Stimulated activated memory B cell treated with anti-CD40 and anti-IgM and Interleukin-4, amounts not matched to agents 10 μg/mL and 1 μg/mL and 100 μg/mL, for 72 hours (primary cell): ENCODE measurements at places on chromosomes 11 and 22.

DNA sequence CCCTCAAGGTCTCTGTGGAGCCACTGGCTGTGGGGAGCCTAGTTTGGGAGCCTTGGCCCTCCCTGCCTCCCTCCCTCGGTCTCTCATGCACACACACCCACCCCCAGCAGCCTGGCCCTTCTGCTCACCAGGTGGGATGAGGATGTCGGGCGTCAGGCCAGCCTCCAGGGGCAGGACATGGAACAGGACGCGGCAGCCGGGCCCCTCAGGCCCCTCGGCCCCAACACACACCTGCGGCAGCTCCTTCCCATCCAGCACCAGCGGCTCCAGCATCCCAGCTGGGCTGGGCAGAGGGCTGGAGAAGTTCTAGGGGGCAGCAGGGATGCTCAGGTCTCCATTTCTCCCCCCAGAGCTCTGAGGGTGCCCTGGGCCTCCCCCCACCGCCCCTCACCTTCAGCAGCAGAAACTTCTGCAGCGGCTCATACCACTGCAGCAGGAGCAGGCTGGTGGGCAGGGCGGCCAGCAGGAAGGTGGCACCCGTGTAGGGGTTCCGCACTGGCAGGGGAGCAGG is 11.2 kb downstream of the MAP4K2 start:
- peaks cover 56% of the 10 kb centered on the region for H3K36me3 ChIP-seq
- H3K27ac ChIP-seq: peak overlapping the region; percentile 35

DNA sequence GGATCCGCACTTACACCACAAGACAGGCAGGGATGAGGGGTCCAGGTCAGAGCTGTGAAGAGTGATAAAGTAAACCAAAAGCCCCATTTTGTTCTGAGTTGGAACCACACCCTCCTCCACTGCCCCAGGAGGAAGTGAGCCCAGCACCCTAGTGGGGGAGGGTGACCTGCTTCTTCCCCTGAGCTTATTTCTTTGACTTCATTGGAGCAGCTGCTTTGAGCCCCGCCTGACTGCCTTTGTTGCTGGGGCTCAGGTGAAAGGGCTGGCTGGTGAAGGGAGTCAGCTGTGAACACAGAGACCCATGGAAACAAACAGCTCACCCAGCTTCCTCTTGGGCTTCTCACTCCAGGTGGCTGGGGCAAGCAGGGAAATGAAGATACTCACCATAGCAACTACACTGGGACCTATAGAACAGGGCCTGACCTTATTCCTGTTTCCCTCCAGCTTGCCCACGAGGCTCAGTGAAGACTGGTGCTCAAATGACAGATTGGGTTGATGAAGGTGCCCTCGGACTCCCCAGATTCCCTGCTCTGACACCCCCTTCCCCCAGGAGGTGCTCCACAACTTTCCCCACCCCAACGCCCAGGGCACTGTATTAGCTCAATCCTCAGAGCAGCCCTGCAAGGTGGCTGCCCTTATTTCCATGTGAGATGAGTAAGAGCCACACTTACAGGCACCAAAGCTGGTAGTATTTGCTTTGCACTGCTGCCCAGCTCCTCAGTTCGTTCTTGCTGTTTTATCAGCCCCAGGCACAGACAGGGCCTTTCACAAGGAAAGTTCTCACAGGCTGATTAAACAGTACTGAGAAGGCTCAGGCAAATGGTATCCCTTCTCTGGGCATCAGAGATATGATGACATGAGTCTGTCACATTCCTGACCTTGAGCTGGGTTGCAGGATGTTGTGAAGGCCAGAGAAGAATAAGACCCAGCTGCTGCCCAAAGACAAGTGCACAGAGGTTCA is 2.4 kb downstream of the UCP2 start:
- ATAC-seq: peak; percentile 83
- H3K4me1 ChIP-seq: peaks cover 62% of the 10 kb centered on the region
- peak overlapping the region; percentile 93 for H3K27ac ChIP-seq
- H3K27me3 ChIP-seq: no peaks in the 10 kb centered on the region

DNA sequence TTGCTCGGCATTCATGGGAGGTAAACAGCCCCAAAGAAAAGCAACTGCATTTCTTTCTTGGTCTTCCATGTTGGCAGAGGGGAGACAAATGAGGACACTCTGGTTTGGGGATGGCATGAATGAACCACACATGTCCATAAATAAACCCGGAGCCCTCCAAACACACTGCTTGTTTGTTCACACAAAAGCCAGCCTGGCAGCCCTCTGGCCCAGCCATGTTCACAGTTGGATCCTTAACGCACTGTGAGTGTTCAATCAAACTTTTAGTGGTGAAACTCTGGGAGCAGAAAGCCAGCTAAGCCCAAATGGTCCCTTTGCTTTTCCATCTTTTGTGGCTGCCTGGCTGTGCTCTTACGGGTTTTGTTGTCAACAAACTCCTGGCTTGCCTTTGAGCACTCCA is 336.8 kb downstream of the CADM1 start:
- no peak overlapping the region for H3K27ac ChIP-seq
- no peak overlapping the region for H3K4me3 ChIP-seq
- H3K36me3 ChIP-seq: no peaks in the 10 kb centered on the region
- H3K4me1 ChIP-seq: no peaks in the 10 kb centered on the region
- ATAC-seq: no peak

GRCh38 chr11:117458275-117459122 is 130.8 kb downstream of the CEP164 start:
- peaks cover 10% of the 10 kb centered on the region for H3K36me3 ChIP-seq
- peaks cover 38% of the 10 kb centered on the region for H3K4me1 ChIP-seq
- peak; percentile 73 for ATAC-seq
- peaks cover 26% of the 10 kb centered on the region for H3K27me3 ChIP-seq

DNA sequence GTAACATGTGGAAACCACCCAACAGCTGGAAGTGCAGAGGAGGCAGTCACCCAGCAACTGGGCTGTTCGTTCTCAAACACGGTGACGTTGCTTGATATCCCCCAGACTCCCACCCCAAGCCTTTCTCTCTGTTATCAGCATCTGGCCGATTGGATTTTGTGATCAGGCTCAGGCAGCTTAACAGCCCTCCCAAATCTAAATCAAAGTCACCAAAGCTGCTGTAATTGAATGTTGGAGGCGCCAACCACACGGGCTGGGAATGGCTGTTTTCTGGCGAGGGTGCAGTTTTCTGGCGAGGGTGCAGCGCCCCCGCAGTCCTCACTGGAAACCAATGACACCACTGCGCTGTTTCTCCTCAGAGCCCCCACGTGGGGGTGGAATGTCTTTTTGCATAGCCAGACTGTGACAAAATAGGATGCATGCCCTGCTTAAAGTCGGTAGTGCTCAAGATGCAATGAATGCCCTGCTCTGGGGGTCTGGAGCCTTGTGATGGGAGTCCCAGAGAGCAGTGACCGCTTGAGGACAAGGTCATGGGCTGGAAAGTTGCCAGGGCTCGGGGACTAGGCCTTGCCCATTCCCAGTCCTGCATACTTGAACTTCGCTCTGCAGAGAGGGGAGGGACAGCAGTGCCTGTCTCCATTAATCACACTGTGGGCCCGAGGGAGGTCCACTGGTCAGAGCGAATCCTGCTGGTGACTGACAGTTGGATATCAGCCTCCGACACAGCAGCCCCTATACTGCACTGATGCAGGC is 105.3 kb downstream of the MORC2 start:
- H3K36me3 ChIP-seq: no peaks in the 10 kb centered on the region
- ATAC-seq: no peak
- H3K27ac ChIP-seq: no peak overlapping the region
- H3K4me3 ChIP-seq: no peak overlapping the region

- no peak for ATAC-seq
- peaks cover 15% of the 10 kb centered on the region for H3K27me3 ChIP-seq
- no peak overlapping the region for H3K27ac ChIP-seq
Observed at GRCh38 chr22:30855677-30856518, 112.7 kb downstream of the MORC2 start.

DNA sequence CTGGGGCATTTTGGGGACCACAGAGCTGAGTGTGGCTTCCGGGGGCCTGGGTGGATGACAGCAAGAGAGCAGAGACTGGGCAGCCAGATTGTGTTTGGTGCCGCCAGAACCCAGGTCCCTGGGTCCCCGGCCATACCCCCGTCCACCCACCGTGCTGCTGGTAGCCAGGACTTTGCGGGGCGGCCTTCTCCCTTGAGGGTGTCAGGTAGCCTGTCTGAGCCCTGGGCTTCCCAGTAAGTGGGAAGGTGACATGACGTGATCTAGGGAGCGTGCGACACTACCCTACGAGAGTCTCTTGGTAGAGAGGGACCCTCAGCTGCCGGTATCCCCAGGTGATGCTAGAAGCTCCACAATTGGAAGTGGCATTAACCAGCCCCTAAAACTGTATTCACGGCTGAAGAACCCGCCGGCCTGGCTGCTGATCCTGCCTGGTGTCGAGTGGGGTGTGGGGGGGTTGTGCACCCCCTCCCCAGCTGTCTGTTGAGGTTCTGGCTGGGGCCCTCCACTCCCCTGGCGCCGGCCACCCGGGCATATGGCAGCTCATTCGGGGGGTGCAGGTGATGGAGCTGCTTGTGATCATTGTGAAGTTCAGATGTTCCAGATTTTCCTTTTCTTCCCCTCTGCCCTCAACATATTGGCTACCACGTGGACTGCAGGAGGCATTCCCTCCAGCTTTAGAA is 66.9 kb downstream of the MPPED1 start:
- no peak overlapping the region for H3K27ac ChIP-seq
- H3K4me3 ChIP-seq: no peak overlapping the region
- ATAC-seq: no peak

DNA sequence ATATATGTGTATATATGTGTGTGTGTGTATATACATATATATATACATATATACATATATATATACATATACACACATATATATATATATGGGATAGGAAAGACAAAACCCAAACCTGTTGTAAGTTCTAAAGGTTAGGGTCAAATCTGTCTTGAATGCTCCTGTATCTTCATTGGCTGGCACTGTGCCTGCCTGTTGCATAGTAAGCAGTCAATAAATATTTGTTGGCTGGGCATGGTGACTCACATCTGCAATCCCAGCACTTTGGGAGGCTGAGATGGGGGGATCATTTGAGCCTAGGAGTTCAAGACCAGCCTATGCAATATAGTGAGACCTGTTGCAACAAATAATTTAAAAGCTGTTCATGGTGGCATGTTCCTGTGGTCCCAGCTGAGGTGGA is 205.4 kb downstream of the DBX1 start:
- no peak for ATAC-seq
- H3K27ac ChIP-seq: no peak overlapping the region
- peaks cover 11% of the 10 kb centered on the region for H3K27me3 ChIP-seq
- H3K36me3 ChIP-seq: no peaks in the 10 kb centered on the region
- peaks cover 29% of the 10 kb centered on the region for H3K4me1 ChIP-seq
- H3K4me3 ChIP-seq: no peak overlapping the region

- ATAC-seq: peak; percentile 3
- no peaks in the 10 kb centered on the region for H3K27me3 ChIP-seq
- H3K4me1 ChIP-seq: peaks cover 62% of the 10 kb centered on the region
- H3K36me3 ChIP-seq: no peaks in the 10 kb centered on the region
- H3K4me3 ChIP-seq: peak overlapping the region; percentile 97
Observed at GRCh38 chr11:118928870-118929500, 3.3 kb upstream of the BCL9L start.

DNA sequence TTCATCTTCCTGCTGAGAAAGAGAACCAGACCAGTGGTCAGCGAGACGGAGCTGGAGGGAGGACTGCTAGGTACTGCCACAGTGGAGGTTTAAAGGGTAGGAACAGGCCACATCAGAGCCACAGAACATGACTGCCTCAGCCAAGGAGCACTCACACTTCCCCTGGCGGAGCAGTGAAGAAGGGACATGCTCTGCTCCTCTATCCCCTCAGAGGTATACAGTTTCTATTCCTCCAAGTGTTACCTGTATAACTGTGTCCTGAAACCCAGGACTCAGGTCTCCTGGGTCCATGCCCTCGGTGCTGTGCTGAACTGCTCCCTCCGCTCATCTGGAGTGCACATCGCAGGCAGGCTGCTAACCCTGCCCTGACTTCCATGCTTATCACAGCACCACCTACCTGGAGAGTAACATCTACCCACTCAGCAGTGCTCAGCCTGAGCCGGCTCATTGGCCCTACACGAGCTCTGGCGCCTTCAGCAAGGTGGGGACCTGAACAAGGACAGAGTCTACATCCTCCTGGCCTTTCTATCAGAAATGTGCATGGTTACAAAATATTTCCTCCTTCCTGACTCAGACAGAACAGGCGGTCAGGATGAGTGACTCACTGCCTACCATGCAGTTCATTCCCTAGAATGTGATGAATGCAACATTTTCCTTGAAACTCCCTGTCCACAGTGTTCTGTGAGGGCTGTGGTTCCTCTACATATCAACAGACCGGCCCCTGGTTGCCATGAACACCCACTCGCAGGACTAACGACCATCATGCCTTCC is 52.9 kb downstream of the C11orf58 start:
- H3K27ac ChIP-seq: no peak overlapping the region
- no peaks in the 10 kb centered on the region for H3K4me1 ChIP-seq
- H3K27me3 ChIP-seq: no peaks in the 10 kb centered on the region
- H3K36me3 ChIP-seq: peaks cover 51% of the 10 kb centered on the region
- ATAC-seq: peak; percentile 14
- H3K4me3 ChIP-seq: no peak overlapping the region

GRCh38 chr11:57360991-57361390 is 20.0 kb downstream of the PRG3 start:
- no peak overlapping the region for H3K4me3 ChIP-seq
- no peak overlapping the region for H3K27ac ChIP-seq
- no peaks in the 10 kb centered on the region for H3K4me1 ChIP-seq
- peaks cover 50% of the 10 kb centered on the region for H3K27me3 ChIP-seq

DNA sequence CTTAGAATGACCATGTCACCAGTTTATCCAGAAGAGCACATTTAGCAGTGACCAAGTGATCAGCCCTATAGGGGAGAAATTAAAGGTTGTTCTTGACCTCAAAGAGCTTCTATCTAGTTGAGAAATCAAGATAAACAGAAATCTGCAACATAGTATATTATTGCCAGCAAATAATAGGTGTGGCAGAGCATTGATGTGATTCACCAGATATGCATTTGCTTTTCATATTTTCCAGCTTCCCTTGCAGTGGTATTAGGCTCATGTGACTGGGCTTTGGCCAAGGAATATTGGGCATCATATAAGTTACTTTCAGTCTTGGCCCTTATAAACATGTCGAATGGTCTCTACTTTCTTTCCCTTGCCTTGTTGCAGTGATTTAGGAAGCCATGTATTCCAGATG is 34.5 kb downstream of the COMMD9 start:
- H3K4me1 ChIP-seq: no peaks in the 10 kb centered on the region
- no peak for ATAC-seq
- H3K27ac ChIP-seq: no peak overlapping the region
- no peaks in the 10 kb centered on the region for H3K36me3 ChIP-seq
- peaks cover 51% of the 10 kb centered on the region for H3K27me3 ChIP-seq

DNA sequence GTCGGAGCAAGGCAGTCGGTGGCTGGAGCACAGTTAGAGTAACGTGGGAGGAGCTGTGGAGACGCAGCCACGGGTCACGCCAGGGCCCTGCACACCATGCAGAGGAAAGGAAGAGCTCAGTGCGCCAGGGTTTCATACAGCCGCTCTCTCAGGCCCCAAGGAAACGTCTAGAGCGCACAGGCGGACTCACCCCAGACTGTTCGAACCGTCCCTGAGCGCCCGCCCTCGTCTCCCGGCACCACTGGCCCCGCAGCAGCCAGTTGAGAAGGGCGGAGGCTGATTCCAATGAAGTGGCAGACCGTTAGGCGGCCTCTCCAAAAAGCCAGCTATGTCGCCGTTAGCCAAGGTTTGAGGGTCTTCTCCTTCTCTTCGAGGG is 483 bp upstream of the HYLS1 start:
- ATAC-seq: peak; percentile 66
- peak overlapping the region; percentile 92 for H3K4me3 ChIP-seq
- H3K36me3 ChIP-seq: peaks cover 7% of the 10 kb centered on the region
- H3K27ac ChIP-seq: peak overlapping the region; percentile 98
- H3K4me1 ChIP-seq: peaks cover 24% of the 10 kb centered on the region

GRCh38 chr11:11081776-11082175 is 223.9 kb upstream of the ZBED5 start:
- no peak for ATAC-seq
- no peak overlapping the region for H3K27ac ChIP-seq
- peaks cover 23% of the 10 kb centered on the region for H3K27me3 ChIP-seq
- no peaks in the 10 kb centered on the region for H3K4me1 ChIP-seq
- no peaks in the 10 kb centered on the region for H3K36me3 ChIP-seq
- H3K4me3 ChIP-seq: no peak overlapping the region
